Myometrial cell (primary cell): ENCODE measurements at places on chromosomes 16 and 17. TPM values are rescaled to one million over a fixed set of nuclear protein-coding genes. Genes with fewer than 3 reads are reported as not detected.

The MC1R gene
- total RNA-seq = 10.8 and 11.0 TPM in 2 replicates

The RHBDL3 gene
- total RNA-seq = under 0.01 TPM in 1 of 2 replicates, not detected in the other

The METTL9 gene
- total RNA-seq = 223 and 237 TPM in 2 replicates

The PRDM7 gene
- total RNA-seq = not detected in 2 replicates

The UMOD gene
- total RNA-seq = not detected in 2 replicates

The GP1BA gene
- not detected in 2 replicates for total RNA-seq

The CMTM1 gene
- total RNA-seq = 0.35 and 2.0 TPM in 2 replicates
